Cortex of kidney (tissue), 1 donor: ENCODE measurements at places on chromosomes 7 and 10.

DNA sequence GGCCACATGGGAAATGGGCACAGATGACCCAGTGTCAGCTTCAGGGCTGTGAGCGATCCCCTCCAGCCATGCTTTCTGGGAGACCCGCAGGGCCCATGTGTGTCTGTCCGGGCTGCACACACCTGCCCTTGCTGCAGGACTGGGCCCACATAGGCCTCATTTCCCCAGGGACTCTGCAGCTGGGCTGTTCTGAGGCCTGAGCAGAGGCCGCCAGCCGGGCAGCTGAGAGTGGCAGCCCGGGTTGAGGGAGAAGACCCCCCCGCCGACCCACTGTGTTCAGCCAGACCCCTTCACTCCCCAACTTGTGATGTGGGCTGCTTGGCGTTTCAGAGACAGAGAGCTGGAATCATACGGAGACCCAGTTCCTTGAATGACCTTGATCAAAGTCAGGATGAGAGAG lies 50.1 kb upstream of the DPYSL4 start:
- DNase-seq = no peak

GRCh38 chr7:25118048-25118753 lies 6.9 kb downstream of the CYCS start:
- no peak for DNase-seq

GRCh38 chr7:96497567-96497966 lies 175.7 kb upstream of the SLC25A13 start:
- no peak for DNase-seq

GRCh38 chr7:44971188-44971901 lies 7.5 kb downstream of the MYO1G start:
- no peak for DNase-seq

GRCh38 chr10:42988069-42988468 lies 88.8 kb upstream of the RET start:
- no peak for DNase-seq

DNA sequence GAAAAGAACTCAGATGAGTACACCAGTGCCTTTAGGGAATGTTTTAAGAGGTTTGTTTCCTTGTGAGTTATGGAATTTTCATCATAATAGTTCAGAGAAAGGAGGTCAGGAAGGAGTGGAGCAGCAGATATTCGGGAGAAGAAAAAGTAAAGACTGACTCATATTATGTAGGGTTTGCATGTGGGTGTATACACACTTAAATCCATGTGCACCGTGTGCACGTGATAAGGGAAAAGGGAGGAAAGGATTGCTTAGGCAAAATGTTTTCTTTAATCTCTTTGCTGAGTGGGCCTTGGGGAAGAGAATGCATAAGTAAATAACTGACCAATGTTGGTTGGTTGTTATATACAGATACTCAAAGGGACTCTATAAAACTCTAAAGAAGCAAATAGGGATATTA lies 30.2 kb downstream of the PLCE1 start:
- DNase-seq = no peak

- no peak for DNase-seq
These were observed 96.3 kb downstream of the CDK14 start for GRCh38 chr7:90692396-90692795.

- no peak for DNase-seq
These were observed 343.6 kb downstream of the ACTR3B start for GRCh38 chr7:153103202-153103601.
